HS-27A (cell line): ENCODE measurements at places on chromosomes 16 and 17.

DNA sequence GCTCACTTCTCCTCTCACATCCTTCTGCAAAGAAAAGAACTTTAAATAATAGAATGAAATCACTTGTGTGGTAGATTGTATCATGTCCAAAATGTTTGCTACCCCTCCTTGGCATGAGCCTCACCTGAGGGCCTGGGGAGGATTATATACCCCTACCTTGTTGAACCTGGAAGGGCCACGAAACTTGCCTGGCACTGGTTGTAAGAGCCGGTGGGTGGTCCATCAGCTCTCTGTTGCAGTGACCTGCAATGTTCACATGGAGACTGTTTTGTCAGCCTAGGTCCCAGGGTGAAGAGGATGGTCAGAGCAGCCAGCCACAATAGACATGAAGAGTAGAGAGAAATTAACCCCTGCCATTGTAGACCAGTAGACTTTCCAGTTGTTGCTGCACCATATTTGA is 10.2 kb downstream of the RSAD1 start:
- no peak for DNase-seq

GRCh38 chr17:72813481-72813880 is 279.0 kb downstream of the SLC39A11 start:
- DNase-seq: no peak

- no peak for DNase-seq
Measured at GRCh38 chr16:85347213-85347591, 234.9 kb upstream of the CIBAR2 start.

- peak; percentile 19 for DNase-seq
Measured at GRCh38 chr16:80682421-80683070, 121.9 kb downstream of the CDYL2 start.

DNA sequence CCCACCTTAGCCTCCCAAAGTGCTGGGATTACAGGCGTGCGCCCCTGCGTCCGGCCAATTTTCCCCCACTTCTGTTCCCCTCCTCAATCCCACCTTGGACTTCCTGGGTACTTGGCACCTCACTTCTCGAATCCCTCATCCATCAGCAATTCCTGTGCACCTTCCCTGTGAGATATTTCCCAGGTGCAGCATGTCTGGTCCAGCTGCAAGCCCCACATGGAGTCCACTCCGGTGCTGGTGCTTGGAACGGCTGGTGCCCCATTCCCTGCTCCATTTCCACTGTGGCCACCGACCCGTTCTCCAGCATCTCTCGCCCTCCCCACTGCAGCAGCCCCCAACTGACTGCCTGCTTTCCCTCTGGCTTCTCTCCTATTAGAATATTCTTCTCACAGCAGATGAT is 35.3 kb downstream of the NOL11 start:
- DNase-seq: no peak

- DNase-seq: no peak
Measured at GRCh38 chr16:14041164-14041563, 30.0 kb upstream of the MRTFB start.

GRCh38 chr16:65384441-65384840 is 262.6 kb upstream of the CDH11 start:
- no peak for DNase-seq

DNA sequence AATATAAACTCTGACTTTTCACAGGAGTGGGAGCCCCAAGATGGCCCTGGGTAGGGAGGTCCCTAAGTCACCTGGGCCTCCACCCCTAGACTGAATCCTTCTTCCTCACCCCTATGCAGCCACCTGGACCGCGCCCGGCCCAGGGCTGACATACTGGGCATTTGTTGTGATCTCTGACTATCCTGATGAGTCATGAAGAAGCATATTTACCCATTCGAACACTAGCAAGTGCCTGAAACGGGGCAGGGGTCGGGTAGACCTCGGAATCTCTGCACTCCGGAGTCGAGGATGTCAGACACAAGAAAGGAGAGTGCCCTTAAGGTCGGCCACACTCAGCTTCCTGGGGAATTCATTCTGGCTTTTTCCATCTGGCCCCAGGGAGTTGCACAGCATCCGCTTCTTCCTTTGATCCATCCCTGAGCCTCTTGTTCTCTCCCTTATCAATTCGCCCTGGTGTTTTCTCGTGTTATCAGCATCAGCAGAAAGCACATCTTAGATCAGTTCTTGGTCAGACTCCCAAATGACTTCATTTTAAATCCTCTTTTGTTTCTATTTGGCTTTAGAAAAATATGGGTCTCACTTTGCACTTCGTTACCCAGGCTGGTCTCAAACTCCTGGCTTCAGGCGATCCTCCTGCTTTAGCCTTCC is 10.4 kb downstream of the METTL22 start:
- no peak for DNase-seq

- DNase-seq: no peak
Measured at GRCh38 chr16:86306811-86307513, 203.4 kb upstream of the FOXF1 start.

DNA sequence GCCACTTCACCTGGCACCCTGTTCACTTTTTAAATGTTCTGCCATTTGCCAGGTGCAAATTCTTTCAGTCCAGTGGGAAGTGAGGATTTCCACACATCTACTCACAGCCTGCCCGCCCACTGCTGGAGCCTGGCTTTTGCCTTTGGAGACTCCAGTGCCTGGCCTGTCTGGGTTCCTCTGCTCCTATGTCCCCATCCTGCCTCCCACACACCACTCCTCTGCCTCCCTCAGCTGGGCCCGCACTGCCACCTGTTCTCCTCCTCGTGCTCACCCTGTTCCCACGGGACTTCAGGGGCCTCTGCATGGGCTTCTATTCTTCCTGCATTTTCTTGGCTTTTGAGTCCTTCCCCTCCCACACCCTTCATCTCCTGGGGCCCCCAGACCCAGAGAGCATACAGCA is 7.9 kb upstream of the NDRG4 start:
- no peak for DNase-seq

DNA sequence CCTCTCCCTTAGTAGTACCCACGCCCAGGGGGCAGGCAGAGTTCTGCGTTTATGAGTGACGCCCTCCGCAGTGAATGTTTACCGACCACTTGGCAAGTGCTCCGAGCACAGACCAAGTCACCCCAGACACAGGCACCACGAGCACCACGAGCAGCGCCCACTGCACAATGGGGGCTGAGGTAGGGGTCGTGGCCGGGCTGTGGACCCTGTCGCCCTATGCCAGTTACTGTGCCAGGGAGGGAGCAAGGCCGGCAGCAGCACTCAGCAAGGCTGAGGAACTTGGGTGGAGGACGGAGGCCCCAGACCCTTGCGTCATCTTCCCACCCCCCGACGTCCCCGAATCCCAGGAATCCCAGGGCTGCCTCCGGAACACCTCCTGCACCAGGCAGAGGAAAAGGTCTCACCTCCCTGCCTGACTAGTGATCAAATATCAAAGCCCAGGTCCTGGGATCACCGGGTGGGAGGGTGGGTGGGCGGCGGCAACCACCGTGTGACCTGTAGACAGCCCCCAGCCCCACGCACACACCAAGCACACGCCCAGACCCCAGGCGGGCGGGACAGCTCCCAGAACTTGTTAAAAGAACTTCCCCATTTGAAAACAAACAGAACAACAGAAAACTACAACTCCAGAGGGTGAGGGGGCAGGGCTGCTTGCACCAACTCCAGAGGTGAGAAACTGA is 5.4 kb downstream of the VASN start:
- DNase-seq: no peak

- no peak for DNase-seq
Measured at GRCh38 chr16:49755313-49755620, 100.6 kb downstream of the ZNF423 start.

- no peak for DNase-seq
Measured at GRCh38 chr17:58329035-58329809, 627 bp upstream of the TSPOAP1 start.

GRCh38 chr16:10312784-10313724 is 72.8 kb upstream of the ATF7IP2 start:
- no peak for DNase-seq

DNA sequence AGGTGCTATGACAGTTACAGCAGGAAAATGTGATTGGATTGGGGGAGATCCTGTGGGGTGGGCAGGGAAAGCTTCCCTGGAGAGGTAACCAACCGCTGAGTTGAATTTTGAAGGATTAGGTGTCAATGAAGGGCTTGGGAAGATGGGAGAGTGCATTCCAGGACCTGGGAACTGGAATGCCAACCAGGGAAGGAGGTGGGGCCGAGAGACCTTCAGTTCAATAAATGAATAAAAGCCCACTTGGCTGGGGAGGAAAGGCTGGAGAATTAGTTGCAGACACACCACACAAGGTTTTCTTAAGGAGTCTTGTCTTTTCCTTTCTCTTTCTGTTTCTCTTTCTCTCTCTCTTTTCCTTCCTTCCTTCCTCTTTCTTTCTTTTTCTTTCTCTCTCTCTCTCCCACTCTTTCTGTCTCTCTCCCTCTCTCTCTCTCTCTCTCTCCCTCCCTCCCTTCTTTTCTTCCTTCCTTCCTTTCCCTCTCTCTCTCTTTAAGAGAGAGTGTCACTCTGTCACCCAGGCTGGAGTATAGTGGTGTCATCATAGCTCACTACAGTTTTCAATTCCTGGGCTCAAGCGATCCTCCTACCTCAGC is 3.3 kb downstream of the USP43 start:
- peak; percentile 0 for DNase-seq

DNA sequence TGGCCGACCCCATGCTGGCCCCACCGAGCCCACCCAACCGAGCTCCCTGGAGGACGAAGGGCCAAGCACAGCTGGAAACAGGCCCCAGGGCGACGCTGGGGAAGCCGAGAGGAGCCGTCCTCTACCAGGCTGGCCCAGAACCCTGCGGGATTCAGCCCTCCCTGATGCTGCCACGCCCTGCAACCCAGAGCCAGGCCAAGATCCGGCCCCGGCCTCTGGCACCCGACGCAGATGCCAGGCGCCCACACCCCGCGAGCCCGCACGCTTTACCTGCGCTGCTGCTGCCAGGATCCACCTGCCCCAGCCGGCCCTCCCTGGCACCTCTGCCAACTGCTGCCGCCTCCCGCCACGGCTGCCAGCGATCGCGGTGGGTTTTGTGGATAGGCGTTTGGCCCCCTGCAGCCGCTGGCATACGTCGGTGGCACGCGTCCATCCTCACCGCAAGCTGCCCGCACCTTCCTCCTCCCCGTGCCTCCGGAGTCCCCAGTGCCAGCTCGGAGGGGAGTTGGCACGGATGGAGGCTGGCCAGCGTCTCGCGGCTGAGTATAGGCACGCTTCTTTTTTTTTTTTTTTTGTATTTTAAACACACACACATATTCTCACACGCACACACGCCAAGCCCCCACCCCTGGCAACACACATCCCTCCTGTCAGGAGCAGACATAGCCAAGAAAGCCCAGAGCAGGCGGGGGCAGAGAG is 41.3 kb upstream of the ACSF3 start:
- DNase-seq: no peak

DNA sequence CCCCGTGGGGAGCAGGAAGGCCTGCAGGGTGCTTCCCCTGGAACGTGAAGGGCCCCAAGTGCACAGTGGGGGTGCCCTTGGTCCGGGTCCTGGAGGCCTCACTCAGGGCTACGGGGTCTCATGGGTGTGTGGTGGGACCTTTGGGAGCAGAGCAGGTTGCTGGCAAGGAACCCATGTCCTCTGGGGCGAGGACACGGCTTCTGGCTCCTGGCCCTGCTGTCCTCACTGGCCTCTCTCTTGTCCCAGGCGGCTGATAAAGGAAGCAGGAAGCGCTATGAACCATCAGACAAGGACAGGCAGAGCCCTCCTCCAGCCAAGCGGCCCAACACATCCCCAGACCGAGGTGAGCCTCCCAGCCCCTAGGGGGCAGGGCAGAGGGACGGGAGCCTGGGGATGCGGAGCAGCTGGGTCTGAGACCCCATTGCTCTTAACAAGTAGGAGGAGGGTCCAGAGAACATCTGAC is 9.8 kb upstream of the IL17C start:
- no peak for DNase-seq

- DNase-seq: no peak
Measured at GRCh38 chr17:60901242-60901641, 223.6 kb downstream of the BCAS3 start.

GRCh38 chr16:69848637-69849545 is 86.8 kb downstream of the WWP2 start:
- peak; percentile 66 for DNase-seq

GRCh38 chr17:70791748-70792443 is 622.6 kb downstream of the KCNJ2 start:
- no peak for DNase-seq

DNA sequence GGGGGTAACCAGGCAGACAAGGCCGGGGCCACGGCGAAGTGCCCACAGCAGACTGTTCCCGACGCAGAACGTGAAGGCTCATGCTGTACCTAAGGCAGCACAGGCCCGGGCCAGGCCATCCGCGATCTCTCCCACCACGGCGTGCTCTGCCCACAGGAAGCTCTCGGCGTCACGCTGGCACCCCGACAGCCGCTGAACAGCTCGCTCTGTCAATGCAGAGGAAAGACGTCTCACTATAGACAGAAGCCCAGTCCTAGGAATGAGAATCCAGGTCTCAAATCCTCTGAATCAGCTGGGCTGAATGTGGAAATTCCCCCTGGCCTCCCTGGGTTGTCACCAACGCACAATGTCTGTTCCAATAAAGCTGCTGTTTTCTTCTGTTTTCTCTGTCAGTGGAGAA is 21.4 kb downstream of the SERPINF1 start:
- no peak for DNase-seq

DNA sequence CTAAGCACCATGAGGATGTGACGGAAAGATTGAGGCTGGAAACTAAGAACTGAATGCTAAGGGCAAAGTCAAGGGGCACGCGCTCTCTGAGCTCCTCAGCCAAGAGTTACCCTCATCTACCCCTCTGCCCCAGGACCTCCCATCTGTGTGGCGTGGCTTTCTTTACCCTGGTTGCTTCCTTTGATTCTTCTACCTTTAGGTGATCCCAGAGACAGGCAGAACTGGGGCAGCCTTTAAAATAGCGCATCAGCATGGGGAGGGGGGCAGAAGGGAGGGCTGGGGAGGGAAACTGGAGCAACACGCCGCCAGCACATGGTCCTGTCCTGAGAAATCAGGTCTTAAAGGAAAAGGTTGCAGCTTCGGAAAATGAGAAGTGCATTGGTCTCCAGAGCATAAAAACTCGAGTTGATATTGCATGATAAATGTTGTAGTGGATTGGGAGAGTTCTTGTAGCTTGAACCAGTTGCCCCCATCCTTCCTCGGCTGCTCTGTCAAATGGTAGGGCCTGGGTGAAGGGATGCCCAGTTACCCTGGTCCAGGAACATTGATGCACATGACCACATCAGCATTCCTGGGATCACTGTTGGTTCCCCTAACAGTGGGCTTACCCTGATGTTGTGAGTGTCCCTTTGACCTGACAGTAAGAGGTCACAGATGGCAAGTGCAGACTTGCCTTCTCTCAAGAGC is 29.7 kb downstream of the LDHD start:
- no peak for DNase-seq
